ENCODE measurements at places on chromosomes 2 and 18. TPM values are rescaled to one million over a fixed set of nuclear protein-coding genes. Genes with fewer than 3 reads are reported as not detected.

DNA sequence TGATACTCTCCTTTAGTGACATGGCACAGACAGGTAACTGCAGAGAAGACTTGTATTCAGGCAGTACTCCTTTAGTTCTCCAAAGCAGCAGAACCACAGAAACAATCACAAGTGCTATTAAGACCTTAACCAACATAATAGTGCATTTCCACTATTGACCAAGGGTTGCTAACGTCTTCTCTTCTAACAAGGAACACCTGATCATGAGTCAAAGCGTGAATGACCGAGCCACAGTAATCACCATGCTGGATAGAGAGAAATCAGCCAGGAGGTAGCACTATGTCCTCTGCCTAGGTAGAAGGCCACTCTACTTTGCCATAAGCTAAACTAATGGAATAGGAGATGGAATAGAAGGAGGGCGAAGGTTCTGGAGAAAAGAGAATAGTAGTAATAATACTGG is 161.0 kb downstream of the ANKRD44 start:
- no peak for DNase-seq

DNA sequence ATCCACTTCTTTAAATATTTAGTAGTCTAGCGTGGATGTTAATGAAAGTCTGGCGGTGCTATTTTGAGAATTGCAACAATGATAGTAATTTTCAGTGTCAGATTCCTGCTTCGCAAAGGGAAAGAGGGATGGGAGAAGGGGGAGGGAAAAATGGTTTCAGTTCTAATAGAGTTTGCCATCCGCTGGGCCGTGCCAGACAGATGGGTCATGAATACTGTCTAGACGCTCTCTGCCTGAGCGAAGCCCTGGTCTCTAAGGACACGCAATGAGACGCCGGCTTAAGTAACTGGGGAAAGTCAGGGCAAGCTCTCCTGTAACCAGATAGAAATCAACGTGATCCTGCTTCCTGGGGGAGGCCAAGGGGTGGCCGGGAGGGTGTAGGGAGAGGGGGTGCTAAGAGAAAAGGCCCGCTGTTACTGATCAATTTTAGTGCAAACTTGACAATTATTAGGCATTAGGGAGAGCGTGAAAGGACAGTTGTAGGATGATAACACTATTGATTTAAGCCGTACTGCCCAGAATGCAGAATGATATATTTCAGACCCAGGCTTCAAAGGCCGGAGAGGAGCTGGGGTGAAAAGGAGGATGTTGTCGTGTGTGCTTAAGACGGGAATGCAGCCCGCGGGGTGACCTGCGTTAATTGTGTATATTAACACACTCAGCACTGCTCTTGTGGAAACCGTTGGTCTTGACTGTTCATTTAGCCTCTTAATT is 229.2 kb downstream of the LDLRAD4 start:
- DNase-seq, result peak; percentile 48

DNA sequence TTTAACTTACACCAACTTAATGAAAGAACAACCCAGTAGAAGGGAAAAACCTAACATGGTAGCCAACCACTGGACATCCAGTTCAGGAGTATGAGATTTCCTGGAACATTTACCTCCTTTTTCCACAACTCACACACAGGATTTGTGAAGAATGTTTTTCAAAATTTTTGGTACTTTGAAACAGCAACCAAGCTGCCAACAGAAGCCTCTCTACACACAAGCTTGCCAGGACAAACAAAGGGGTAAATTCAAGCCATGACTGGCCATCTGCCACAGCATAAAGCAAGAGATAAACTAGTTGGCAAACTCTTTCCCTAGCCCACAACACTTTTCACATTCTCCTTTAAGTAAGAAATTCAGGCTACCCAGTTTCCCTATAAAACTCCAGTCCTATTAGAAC is 21.4 kb downstream of the MGAT4A start:
- no peak for DNase-seq

GRCh38 chr2:198973785-198974184 is 484.0 kb downstream of the SATB2 start:
- no peak for DNase-seq

GRCh38 chr2:170610615-170611014 is 104.5 kb upstream of the SP5 start:
- DNase-seq, result no peak

DNA sequence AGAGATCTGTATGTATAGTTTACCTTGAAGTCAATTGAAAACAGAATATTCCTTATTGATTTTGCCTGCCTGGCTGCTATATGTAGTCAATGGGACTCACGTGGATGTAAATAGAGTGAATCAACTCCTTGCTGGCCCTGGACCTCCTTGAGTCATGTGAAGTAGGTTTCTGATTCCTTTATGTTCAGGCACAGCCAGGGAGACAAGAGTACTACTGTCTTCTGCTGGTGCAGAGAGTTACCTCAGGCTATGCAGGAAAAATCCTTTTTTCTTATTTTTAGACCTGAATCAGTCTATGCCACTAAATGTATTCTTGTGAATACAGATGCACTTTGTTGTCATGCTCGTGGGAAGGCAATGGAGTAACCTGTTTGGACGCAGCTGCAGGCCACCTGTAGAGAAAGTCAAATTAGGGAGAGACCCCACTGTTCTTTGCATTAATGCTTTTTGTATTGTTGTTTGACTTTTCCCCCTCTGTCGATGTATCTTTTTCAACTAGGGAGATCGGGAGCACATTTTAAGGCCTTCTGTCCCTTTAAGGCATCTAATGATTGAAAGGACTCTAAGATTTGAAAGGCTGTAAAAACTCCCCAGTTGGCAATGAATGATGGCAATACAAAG is 473.9 kb downstream of the ARHGAP15 start:
- peak; percentile 6 for DNase-seq

- DNase-seq, result peak; percentile 9
These were observed 69.8 kb upstream of the STK17B start for GRCh38 chr2:196241175-196241574.

DNA sequence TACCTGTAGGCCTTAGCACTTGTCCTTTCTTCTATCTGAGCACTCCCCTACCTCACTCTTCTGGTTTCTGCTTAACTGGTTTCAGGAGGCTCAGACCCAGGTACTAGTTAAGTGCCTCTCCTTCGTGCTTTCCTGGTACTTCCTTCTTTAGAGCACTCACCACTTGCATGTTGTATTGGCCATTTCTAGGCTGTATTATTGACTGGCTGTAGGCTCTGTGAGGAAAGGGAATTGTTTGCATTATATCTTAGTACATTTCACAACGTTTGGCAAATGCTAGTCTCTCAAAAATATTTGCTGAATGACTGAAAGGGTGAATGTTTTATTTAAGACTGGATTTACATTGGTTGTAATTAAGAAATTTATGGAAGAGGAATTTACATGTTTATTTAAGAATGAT is 36.0 kb upstream of the SCN1A start:
- no peak for DNase-seq

DNA sequence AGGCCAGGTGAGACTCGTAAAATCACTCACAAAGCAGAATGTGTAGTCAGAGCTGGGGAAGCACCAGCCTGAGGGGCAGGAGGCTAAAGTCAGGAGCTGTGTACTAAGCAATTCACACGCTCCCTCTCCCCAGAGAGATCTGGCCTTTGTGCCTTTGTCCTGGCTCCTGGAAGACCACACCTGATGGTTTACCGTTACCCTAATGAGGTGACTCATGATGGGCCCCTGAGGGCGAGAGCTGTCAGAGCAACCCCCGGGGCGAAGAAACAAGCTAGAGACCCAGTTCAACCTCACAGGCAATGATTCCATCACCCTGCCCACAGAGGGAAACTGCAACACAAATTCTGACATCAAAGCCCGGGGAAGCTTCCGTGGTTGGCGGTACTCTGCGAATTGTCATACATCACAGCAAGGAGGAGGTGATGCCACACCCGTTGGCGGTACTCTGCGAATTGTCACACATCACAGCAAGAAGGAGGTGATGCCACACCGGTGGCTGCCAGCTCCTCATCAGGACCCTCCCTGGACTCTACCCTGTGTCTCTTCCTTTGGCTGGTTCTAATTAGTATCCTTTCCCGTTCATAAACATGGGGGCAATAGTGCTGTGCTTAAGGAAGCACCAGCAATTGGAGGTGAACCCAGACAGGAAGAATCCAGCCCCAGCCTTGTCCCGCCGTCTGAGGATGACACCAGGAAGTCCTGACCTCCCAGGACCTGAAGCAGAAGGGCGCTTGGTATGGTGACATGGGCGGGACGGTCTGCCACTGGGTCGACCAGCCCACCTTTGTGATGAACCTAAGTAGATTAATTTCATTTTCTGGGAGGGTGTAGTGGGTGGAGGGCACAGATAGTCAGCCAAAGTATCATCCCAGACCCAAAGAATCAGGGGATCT is 30.5 kb downstream of the B3GNT7 start:
- peak; percentile 25 for DNase-seq

- no peak for DNase-seq
These were observed 25.4 kb downstream of the NOP58 start for GRCh38 chr2:202290970-202291369.

DNA sequence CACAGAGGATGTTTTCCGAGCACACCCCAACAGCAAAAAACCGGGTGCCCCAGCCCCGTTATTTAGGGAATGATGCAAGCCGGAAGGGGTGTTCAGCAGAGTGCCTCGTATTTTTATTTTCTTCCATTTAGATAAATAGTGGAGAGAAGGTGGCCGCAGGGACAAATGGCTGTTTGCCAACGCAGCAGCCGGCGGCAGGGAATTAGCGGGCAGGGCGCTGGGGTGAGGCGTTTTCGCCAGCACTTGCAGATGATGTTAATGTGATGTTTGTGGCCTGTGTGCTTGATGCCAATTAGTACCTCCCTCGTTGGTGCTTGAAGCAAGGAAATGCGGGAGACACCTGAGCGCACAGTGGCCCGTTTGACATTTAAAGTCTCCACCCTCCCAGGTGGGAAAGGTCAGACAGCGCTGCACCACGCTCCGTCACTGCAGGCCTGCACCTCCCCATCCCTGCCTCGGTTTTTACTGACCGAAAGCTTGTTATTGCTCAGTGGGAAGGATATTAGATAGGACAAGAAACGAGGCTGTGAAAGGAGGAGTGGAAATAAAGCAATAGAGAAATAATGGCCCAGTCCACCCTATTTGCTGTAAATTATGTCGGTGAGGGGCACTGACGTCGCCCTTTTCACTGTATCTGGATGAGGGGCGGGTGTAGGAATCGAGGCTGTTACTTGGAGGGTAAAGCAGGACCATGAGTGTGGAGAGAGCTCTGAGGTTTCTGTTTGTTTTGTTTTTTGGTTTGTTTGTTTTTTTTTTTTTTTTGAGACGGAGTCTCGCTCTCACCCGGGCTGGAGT is 39.1 kb downstream of the NFATC1 start:
- DNase-seq, result no peak

DNA sequence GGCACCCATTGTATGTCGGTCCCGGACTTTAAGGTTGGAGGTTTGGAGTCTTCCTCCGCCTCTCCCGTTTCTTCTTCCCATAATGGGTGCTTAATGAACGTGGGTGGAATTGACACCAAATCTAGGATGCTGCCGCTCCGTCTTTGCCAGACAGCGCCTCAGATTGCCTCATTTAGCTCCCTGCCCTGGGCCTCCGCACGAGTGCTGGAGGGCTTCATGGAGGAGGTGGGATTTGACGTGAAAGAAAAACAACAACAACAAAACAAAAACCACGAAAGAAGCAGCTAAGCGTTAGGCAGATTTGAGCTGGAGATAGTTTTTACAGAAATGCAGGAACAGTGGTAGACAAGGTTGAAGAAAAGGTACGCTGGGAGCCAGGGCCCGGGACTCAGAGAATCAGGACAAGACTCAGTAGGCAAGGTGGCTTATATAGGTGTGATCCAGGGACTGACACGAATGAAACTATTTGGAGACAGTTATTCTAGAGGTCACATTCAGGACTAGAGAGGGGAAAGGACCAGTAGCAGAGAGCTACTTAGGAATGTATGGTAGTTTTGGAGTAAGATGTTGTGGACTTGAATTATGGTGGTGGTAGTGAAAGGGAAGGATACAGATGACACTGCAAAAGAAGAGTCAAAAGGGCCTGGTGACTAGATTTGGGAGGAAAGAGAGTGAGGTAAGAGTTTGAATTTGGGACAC is 605 bp downstream of the ZNF2 start:
- peak; percentile 9 for DNase-seq

DNA sequence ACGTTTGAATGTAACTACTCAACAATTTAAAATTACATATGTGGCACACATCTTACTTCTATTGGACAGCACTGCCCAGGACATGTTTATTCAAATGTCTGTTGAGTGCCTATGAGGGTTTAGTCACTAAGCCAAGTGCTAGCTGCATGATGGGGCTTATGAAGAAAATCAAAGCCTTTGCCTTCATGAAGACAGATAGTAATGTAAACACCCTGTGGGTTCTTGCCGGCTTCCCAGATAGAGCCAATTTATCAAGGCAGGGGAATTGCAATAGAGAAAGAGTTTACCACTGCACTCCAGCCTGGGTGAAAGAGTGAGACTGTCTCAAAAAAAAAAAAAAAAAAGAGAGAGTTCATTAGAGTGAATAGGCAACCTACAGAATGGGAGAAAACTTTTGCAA is 43.7 kb upstream of the NEB start:
- no peak for DNase-seq

GRCh38 chr2:230254152-230254881 is 28.8 kb downstream of the SP140 start:
- DNase-seq, result no peak

- no peak for DNase-seq
These were observed 226.3 kb upstream of the SPOPL start for GRCh38 chr2:138275292-138275690.

MYL12A gene
- 206 TPM for total RNA-seq

TPO gene
- not detected for total RNA-seq

AKAIN1 gene
- not detected for total RNA-seq

B3GNT7 gene
- 89.4 TPM for total RNA-seq

MARCO gene
- not detected for total RNA-seq

ATP6V1B1 gene
- total RNA-seq, result not detected

CLEC4F gene
- total RNA-seq, result not detected
